CD4-positive, alpha-beta T cell treated with Interleukin-6 for 4 hours (primary cell): ENCODE measurements at places on chromosomes 5 and 9.

- no peak for DNase-seq
Observed at GRCh38 chr5:35799753-35800152, 56.9 kb upstream of the IL7R start.

- DNase-seq = no peak
Observed at GRCh38 chr5:14296533-14297331, 153.6 kb downstream of the TRIO start.

DNA sequence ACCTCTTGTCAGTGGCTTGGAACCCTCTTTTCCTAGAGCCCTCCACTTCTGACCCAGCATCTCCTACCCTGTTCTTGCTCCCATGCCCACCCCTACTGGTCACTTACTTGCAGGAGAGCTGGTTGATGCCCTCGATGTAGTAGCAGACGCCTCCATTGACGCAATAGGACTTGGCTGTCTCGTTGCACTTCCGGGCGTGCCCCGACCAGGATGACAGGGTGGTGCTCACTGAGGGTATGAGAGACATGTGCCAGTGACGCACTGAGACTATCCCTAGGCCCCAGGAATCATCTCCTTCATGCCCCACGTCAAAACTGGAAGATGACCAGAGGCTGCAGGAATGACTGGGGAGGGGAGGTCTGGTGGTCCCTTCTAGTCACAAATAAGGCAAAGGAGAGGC, 76.0 kb downstream of the PSD2 start:
- DNase-seq = no peak

DNA sequence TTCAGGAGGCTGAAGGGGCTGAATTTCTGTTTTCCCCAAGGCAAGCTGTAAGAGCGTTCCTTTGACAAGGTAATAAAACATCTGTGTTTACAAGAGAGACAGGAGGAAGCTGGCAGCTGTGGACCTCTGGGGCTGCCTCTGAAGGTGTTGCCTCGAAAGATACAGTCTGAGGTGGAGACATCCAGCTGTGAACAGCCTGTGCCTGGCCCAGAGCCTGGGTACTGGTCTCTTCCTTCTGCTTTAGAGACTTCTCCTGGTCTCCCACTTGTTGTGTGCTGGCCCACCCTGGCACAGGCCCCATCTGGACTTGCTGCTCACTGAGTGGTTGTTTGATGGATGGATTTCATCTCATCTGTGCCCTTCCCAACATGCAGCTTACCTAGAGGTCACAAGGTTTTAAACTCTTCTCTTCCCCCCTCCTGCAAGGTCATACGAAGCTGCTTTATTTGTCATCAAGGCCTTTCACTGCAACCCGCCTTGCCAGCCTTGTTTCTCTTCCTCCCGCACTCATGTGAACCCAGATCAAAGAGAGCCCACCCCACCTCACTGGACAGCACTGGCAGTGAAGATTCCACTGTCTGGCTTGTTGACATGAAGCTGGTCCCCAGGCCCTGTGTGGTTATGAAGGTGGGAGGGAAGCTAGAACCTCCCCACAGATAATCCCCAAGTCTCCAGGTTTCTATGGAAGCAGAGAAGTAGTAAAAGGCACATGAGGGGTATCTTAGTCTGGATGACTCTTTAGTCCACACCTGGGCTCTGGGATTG, 35.0 kb upstream of the ALDH1B1 start:
- DNase-seq = no peak

DNA sequence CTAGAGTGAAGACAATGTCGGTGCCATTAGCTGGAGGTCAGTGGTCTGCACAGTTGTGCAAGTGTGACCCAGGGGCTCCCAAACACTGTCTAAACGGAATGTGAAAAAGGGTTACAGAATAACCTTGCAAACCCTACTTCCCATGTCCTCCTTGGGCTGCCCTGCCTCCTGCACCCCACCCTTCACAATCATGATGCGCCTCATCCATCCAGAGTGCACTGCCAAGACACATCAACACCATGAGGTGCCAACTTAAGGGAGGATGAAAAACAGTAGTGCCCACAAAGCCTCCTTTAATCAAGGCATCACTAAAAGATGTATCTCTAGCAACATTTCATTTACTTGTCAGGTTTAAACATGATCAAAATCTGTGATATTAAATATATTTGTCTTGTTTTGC, 87.1 kb downstream of the SETX start:
- no peak for DNase-seq

GRCh38 chr5:177306674-177307543, 3.3 kb downstream of the PRELID1 start:
- no peak for DNase-seq

GRCh38 chr5:7849681-7850394, 1.1 kb downstream of the CFAP90 start:
- no peak for DNase-seq

DNA sequence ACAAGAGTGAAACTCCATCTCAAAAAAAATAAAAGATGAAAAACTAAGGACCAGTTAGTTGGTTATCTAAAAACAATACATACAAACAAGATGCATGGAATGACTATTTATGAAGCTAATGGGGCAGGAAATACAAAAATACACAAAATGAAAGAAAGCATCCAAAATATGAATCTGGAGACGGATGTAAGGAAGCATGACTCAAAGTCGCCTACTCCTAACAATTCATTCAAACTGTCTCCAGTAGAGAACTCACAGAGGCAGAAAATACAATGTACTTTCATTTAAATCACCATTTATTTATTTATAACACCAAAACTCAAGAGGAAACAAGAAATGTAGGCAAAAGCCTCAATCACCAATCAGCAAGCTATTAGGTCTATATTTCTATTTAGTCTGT, 68.4 kb downstream of the SCAI start:
- no peak for DNase-seq

GRCh38 chr5:42579320-42579719, 156.1 kb downstream of the GHR start:
- DNase-seq = no peak

GRCh38 chr9:123775289-123776284, 154.3 kb downstream of the DENND1A start:
- DNase-seq = no peak

DNA sequence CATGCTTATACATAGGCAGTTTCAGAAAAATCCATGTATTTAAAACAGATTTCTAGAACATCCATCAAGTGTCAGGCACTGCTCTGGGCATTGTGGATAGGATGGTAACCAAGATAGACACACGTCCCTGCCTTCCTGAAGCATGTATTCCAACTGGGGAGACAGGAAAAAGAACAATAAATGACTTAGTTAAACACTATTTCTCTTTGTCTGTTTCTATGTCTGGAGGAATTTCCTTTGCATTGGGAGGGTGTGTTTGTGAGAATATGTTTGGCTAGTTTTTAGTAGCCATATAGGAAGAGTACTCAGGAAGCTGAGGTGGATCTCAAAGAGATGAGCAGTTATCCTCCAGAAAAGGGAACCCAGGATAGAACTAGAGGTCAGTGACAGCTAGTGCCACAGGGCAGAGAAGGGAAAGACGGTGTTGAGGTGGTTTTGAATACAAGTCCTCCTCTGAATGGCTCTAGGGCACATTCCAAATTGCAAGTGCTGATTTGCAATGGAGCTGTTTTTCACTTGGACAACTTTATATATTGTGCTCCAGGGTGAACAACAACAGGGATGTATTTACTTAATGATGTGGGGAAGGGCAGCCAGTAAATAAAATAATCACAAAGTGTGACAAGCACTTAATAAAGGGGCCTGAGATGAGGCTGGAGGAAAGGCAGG, 144.7 kb upstream of the SHB start:
- no peak for DNase-seq

DNA sequence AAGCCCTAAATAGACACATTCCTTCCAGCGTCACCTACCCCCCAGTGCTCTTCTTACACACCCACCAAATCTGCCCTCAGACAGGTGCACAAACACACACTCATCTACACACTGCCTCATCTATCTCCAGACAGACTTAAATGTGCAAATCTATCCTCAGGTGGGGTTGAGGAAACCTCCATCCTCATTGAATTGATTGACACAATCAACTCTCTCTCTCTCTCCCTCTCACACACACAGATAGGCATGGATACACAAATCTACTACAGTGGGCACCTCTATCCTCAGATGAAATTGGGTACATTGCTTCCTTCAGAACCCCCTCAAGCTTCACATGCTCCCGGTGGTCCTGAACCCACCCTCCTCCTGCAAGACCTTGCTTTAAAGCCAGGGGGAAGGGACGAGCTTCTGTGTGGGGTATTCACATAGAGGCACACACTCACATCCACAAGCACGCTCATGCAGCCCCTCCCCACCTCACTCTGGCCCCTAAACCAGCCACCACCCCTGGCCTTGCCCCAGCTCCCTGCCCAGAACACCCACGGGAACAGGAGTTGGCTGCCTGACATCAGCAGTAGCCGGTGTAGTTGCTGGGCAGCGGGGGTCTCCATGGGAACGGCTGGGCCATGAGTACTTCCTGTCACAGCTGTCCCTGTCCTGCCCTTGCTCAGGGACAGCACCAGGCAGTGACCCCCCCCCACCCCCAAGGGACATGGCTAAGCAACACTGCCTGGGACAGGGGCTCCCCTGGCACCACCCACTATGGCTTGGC, 22.8 kb downstream of the PCDH1 start:
- DNase-seq = no peak

GRCh38 chr5:125047871-125048270, 301.4 kb upstream of the ZNF608 start:
- no peak for DNase-seq
